ENCODE measurements at places on chromosomes 5 and 9.

GRCh38 chr5:79069488-79070349 is at the start of the genes BHMT2 and DMGDH:
TSS of gene BHMT2 (plus strand) at chr5:79069767. CDS start at chr5:79069783, 16 bp downstream.
TSS of gene DMGDH (minus strand) at chr5:79069674. CDS start at chr5:79069620, 54 bp downstream.
- DNase-seq, result no peak

DNA sequence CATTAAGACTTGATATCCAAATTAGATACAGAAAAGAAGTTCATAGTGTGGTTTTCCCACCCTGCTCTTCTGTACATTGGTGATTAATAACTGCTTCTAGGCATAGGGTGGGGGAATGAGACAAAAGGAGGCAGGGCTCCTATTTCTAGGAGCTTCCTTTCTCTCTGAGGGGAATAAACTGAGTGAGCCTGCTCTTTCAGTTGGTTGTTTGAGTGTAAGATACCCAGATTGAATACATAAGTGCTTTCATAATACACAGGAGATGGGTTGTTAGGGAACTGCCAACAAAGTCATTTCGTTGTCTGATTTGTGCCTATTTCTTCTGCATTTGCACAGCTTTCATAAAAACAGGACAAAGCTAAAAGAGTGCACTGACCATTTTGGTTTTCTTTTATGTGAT is 48.9 kb upstream of the TTC23L start:
- DNase-seq, result no peak

DNA sequence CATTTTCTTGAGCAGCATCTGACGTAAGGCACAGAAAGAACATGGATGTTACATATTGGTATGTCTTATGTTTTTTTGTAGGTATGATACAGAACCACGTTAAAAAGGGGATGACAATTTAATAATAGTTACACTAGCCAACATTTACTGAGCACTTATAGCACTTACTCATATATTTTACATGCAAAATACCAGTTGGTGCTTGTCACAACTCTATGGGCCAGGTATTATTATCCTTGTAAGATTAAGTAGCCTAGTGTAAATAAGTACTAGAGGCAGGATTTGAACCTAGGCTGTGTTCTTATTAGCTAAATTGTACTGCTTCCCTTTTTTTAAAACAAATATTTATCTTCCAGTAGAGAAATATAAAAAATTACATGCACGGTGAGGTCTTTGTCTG is 83.5 kb downstream of the RANBP17 start:
- DNase-seq, result no peak

DNA sequence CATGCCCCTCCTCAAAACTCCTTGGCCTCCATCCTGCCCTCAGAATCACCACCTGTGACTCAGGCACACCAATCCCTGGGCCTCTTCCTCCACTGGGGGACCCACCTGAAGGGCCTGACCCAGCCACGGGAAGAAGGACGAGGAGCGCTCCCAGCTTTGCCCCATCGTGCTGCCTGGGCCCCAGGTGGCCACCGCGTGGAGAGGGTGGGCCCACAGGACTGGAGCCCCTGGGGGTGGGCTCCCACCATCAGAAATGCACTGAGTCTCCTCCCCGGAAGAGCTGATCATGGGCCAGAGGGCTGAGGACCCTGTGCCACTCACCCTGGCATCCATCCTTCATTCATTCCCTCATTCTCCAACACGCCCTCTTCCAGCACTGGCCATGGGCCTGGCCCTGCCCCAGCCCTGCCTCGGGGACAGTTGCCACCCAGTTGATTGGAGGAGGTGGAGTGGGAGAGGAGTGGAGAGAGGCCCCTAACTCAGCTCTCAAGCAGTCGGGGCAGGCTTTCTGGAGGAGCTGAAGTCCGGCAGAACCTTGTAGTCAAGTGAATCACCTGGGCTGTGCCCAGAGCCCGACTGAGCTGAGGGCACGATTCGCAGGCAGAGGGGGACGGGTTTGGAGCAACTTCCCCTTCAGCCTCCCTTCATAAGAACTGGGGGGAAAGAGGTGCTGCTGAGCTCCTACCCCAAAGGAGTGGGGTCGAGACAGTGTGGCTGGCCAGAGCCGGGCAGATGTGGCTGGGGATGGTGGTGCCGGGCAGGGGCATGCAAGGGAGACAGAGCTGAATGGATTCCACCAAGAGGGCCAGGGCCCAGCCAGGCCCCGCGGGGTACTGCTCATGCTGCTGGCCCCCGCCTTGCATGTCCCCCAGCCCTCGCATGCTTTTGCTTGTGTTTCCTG is 29.6 kb downstream of the DNM1 start:
- DNase-seq, result no peak

DNA sequence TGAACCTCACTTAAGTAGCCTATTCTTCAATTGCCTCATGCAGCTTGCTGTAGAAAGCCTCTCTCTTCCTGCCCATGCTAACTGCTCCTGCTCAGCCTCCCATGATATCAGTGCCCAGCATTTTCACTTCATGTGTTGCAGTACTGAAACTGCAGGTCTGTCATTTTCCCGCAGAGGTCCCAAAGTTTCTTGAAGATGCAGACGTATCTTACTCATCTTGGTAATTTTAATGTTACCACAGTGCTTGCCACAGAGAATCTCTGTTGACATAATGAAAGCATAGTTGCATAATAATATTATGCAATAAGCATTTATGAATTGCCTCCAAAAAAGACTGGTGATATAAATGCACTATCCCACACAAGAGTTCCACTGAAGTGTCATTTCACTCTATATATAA is 561.1 kb upstream of the DAP start:
- DNase-seq, result no peak

GRCh38 chr5:123819386-123819785 is 307.4 kb downstream of the CSNK1G3 start:
- DNase-seq, result no peak

- DNase-seq, result no peak
Observed at GRCh38 chr9:85594316-85594715, 147.4 kb downstream of the AGTPBP1 start.

DNA sequence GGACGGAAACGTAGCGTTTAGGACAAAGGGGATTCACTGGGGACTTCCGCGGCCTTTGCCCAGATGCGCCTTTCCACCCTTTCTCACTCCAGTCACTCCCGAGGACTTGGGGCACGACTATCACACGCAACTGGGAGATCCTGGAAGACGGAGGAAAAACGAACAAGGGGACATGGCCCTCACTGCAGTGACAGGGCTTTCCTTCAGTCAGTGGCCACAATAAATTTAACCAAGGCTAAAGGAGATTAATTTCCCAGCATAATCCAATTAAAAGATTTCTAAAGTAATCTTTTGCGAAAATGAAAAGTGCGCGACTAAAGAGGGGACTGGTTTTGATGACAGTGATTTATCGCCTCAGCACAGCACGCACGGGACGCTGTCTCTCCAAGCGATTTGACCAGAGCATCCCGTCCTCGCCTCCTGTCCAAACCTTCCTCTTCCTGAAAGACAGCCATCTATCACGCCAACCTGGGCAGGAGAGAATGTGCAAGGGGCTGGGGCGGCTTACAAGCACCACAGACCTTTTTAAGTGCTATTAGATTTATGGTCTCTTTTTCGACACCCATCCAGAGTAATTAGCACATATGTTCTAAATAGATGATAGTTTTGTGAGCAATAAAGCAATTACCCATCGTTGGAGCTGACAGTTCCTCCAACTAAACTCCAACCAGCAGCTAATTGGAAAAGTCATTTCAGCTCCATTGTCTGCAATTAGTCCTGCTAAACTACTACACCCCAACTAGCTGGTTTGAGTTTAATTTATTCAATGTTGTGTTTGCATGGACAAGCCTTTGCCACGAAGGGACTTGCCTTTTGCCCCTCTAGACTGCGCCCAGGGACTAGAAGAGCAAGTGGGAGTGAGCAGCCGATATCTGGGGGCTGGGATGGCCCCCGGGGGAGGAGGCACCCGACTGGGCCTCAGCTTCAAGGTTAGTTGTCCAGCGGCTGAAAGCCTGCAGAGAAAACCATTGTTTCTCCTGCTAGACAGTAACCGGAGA is 7.4 kb downstream of the NR2F1-AS1 start:
- no peak for DNase-seq

DNA sequence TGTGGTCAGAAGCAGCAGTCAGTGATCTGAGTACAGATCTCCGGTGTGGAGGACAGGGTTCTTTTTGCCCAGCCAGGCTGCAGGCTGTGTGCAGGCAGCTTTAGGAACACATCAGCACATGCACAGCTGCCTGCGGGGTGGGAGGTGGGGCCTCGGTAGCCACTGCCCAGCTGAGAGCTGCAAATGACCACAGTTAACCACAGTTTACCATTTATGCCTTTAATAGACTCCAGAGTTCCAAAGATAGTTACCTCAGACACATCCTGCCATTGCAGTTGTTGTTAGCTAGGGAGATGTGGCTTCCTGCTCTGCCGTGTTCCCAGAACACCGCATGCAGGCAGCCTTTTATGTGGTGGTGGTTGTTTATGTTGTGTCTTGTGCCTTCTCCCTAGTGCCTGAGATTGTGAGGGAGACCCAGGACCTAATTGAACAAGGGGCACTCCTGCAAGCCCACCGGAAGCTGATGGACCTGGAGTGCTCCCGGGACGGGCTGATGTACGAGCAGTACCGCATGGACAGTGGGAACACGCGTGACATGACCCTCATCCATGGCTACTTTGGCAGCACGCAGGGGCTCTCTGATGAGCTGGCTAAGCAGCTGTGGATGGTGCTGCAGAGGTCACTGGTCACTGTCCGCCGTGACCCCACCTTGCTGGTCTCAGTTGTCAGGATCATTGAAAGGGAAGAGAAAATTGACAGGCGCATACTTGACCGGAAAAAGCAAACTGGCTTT is 10.2 kb downstream of the EXOC3 start:
- no peak for DNase-seq

DNA sequence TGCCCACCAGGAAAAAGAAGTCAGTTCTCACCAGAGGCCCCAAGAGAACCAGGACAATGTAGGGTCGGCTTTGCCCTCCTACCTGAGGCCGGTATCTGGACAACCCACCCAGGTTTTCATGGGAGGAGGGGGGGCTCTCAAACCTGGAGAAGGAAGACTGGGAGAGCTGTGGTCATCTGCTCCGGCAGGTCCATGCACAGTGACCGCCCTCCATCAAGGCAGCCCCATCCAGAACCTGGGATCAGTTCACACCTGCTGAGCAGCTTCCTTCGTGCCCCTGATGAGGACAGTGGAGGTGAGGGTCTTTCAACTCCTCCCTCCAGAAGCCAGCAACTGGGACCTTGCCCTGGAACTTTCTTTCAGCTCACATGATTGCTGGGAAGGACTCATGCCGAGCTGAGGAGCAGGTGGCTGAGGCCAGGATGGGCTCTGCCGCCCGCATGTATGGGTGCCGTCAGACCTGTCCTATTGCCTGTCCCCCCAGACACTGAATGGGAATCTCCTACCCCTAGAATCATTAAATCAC is 20.8 kb upstream of the FIBCD1 start:
- no peak for DNase-seq

DNA sequence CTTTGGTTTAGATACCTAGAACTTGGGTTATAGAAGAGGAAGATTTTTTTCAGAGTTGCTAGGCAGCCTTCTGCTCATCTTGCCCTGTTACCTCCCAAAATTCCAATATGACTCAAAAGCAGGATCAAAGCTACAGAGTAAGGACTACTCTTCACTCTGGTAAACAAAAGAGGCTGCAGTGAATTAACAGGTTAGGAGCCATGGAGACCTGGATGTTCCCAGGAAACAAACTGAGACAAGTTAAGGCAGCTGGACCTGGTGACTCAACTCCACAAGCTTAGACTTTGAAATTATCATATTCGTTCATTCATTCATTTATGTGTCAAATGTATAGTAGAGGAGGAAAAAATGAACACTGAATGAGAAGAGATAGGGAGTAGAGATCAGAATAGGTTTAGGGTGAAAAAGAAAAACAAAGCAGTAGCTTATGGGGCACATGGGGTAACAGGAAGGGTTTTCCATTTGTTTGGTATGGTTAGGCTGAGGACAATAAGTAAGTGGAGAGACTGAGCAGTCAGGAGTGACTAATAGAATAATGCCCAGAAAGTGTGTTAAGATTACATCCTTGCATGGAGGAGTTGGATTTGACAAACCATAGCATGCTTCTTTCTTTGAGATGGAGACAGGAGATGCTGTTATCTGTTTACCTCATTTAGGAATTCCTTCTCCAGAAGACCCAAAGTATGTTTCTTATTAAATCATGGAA is 464.0 kb upstream of the ZNF608 start:
- no peak for DNase-seq

GRCh38 chr9:91678807-91679580 is 255.4 kb upstream of the NFIL3 start:
- no peak for DNase-seq

Measured in HT-29 (cell line).